Forelimb muscle (tissue), 1 donor: ENCODE measurements at places on chromosomes 12 and 14.

- no peak for DNase-seq
Measured at GRCh38 chr14:70807898-70808415, 1.4 kb downstream of the MAP3K9 start.

DNA sequence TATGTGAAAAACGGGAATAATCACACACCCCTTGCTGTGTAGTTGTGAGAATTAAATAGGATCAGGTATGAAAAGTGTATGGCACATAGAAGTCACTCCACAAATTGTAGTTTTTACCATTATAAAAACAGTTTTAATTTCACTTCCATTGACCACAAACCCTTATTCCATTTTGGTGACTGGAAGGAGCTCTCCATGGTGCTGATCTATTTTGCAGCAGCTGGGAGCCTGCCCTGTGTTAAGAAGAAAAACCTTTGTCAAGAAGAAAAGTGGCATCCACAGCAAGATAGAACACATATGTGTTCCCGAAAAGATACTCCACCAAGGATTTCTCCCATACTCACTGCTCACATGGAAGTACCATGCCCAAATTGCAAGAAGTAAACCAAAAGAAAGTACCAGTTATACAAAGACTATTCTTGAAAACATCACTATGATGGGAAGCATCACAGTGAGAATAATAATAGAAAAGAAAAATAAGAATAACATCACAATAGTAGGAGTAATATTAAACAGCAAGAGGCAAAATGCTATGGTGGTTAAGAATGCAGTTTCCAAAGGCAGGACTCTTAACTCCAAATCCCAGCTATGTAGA, 58.7 kb downstream of the TUNAR start:
- peak; percentile 22 for DNase-seq

DNA sequence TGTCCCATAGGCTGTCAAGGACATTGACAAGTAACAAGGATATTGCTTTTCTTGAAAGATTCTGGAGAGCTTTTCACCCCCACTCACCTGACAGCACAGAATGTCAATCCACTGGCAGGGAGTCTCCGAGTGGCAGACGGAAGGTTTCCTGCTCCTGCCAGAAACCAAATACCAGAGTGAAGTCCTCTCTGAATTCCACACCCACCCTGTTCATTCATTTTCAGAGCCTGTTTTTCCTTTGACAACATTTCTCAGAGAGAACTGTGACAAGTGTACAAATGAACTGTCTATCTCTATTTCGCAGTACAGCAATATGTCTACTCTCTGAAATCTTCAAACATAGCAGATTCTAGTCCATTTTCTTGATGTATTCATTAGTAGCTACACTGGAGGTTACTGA, 26.2 kb upstream of the BICD1 start:
- DNase-seq: no peak

GRCh38 chr12:15763328-15763727, 25.9 kb downstream of the EPS8 start:
- DNase-seq: no peak

DNA sequence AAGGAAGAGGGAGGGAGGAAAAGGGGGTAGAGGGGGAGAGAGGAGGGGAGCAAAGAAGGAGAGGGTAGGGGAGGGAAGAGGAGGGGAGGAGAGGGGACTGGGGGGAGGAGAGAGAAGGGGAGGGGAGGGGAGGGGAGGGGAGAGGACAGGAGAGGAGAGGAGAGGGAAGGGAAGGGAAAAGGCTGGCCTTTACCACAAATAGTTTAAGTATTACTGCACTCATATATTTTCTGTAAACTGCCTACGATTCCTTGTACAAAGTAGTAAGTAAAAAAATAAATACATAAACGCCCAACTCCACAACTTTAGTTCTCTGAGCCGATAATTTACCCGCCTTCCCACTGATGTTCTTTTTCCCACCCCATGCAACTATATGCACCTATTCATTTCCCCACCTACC, 23.7 kb upstream of the RERG start:
- no peak for DNase-seq

DNA sequence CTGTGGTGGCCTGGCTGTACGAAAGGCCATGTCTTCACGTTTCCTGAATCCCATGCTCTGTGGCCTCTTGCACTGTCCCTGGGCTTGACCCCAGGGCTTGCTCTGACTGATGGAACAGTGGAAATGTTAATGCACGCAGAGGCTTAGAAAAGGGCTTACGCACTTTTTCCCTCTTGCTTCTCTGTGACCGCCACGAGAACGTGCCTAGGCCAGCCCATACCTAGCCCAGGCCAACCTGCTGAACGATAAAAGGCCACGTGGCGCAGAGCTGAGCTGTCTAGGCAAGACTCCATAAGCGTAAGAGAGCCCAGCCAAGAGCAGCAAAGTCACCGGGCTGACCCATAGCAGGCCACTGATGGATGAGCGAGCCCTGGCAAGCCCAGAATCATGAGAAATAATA, 18.3 kb downstream of the TTC7B start:
- no peak for DNase-seq

- no peak for DNase-seq
Measured at GRCh38 chr14:59427653-59428580, 37.3 kb downstream of the GPR135 start.

DNA sequence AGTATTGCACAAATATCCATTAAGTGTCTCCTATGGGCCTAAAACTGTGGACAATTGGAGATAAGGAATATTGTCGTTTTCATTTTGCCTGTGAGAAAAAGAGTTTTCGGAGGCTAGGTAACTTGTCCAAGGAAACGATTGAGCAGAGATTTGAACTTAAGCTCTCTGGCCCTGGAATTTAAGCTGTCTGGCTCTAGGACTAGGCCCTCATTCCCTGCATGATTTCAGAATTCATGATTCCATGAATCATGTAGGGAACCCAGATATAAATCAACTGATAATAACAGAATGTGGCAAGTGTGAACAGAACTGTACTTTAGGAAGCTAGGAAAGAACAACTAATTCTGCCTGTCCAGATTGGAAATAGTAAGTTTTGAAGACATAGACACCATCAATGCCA, 940.9 kb downstream of the DIO2 start:
- no peak for DNase-seq

DNA sequence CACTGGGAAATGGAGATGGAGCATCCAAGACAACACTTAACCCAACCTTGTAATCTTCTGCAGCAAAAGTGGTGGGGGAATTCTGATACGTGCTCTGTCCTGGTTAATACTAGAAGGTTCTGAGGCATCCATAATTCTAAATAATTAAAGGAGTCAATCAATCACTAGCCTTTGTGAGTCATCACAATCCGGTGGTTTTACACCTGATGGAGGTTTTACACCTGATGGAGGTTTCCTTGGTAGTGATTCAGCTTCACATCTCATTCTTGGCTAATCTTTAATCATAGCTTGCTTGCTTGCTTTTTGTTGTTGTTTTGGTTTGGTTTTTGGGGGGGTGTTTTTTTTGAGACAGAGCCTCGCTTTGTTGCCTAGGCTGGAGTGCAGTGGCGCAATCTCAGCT, 343.4 kb downstream of the DPF3 start:
- no peak for DNase-seq

DNA sequence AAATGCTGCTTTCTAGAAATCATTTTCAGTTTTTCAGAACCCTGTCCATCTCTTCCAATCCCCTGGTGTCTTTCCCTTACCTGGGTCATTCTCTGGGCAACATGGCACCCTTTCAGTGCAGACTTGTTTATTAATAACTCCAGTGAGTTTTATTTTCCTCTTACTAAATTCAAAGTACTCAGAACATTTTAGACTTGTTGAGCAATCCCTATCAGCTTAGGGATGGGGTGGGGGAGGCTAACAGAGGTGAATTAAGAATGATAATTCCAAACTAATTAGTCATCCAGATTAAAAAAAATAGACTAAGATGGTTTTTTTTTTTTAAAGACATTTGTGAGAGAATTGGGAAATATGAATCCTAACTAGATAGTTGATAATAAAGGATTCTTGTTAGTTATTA, 10.7 kb downstream of the GPRC5A start:
- no peak for DNase-seq

- DNase-seq: no peak
Measured at GRCh38 chr14:53894456-53894855, 62.2 kb downstream of the BMP4 start.

GRCh38 chr12:64452559-64453329, 824 bp downstream of the TBK1 start:
- DNase-seq: no peak

DNA sequence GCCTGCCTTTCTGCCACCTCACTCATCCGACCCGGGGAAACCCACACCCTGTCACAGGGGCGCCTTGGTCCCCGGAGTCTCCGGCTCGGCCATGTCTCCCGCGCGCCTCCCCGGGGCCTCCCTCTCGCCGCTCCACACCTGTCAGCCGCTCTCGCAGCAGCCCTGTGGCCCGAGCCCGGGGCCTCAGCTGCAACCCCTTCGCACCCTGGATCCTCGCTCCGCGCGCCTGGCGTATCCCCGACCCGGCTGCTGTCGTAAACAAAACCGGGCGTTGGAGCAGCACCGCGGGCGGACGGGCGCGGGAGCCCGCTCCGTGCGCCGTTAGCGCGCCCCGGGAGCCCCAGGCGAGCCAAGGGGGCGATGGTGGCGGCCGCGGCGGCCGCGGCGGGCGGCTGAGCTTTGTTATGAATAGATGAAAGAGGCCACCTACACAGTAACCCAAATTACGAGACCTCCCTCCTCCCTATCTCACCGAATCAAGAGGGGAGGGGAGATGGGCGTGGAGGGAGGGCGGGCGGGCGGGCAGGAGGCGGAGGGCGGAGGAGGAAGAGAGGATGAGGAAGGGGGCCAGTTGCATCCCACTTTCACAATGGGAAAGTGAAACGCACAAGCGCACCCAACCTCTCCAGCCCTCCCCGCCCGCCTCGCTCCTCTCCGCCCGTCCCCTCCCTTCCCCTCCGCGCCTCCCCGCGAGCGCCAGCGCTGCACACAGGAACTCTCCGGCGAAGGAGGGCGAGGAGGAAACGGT, at the start of gene PLXNC1:
Gene PLXNC1, plus strand, starts transcription at position 587 of the 748 bp plus-strand sequence. CDS start 395 bp downstream, outside the sequence.
- no peak for DNase-seq

DNA sequence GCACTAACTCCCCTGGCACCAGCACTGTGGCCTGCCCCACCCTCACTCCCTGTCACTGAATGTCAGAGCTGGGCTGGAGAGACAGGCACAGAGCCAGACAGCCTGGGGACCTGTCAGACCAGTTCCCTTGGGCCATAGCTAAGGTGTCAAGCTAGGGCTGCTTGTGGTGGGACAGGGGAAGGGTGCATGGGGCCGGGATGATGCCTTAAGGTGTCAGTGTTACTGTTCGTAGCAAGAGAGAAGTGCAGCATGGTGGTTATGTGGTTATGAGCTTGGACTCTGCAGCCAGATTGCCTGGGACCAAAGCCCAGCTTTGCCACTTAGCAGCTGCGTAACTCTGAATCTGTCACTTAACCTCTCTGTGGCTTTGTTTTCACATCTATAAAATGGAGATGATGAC, 3.8 kb downstream of the RAPGEF3 start:
- DNase-seq: no peak

DNA sequence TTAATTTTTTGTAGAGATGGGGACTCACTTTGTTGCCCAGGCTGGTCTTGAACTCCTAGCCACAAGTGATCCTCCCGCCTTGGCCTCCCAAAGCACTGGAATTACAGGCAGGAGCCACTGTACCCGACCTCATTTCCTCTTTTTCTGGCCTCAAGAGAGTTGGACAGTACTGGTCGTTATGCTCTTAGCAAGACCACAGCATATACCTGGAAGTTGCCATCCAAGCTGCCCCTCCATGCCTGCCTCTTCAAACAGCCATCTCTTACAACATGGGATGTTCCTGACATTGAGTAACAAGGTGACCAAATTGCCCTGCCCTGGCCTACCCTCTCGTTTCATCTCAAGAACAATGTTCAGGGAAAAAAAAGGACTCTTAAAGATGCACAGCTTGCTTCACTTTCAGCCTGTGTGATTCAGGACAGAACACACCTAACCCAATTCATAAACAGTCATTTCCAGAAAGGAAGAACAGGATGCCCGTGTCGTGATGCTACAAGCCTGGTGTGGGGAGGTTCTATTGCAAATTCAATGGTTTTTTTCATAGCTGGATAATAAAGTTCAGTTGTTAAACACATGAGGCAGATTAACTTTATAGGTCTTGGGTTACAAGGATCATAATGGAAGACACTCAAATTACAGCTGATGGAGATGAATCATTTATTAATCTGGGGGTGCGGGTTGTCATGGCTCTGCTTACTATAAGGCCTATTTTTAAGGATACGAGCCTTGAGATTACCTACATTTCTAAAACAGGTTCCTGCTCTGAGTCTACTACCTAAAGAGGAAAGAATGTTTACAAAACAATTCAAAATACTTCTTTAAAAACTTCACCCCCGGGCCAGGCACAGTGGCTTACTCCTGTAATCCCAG, 11.9 kb downstream of the GLTP start:
- no peak for DNase-seq

GRCh38 chr14:95256776-95257060, 63.0 kb downstream of the CLMN start:
- no peak for DNase-seq

- DNase-seq: no peak
Measured at GRCh38 chr12:103272949-103273348, 222.8 kb downstream of the C12orf42 start.

GRCh38 chr12:31003861-31004640, 69.6 kb upstream of the DDX11 start:
- no peak for DNase-seq

DNA sequence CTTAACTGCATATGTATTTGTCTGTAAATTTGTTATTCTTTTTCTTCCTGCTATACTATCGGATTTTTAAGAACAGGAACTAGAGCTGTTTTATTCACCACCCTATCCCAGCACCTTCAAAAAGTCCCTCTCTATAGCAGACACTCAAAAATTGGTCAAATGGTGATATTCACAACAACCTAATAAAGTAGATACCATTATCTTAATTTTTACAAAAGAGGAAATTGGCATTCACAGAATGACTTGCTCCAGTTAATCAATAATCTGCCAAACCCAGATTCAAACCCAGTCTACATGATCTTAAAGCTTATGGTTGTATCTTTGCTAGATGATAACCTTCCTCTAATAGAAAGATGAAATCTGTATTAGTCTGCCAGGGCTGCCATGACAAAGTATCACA, 426.6 kb downstream of the EGLN3 start:
- DNase-seq: no peak

- DNase-seq: no peak
Measured at GRCh38 chr12:53532021-53532420, 24.7 kb upstream of the NPFF start.

DNA sequence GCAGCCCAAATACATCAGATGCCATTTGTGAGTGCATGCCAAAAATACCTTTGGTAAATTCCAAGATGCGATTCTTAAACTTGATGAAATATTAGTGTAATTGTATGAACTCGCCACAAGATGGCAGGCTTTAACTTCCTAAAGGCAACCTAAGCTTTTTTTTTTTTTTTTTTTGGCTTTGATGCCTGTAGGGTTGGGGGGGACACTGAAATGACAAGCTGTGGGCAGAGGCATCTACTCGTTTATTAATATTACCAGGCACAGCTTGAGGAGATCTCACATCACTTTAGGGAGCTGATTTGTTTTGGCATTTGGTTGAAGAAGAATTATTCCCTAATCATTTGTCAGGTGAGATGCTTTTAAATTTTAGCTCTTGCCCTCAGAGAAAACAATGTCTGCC, 126.7 kb upstream of the CCDC196 start:
- DNase-seq: peak; percentile 26

- no peak for DNase-seq
Measured at GRCh38 chr12:105741786-105742566, 396.8 kb downstream of the NUAK1 start.
